Activated CD4-positive, alpha-beta T cell treated with anti-CD3 and anti-CD28 coated beads, Interleukin-2, Interleukin-6, amounts not matched to agents 100 ng/mL and 50 ng/mL, durations not matched to agents 16 hours and 8 hours (primary cell): ENCODE measurements at places on chromosomes 11 and 22.

DNA sequence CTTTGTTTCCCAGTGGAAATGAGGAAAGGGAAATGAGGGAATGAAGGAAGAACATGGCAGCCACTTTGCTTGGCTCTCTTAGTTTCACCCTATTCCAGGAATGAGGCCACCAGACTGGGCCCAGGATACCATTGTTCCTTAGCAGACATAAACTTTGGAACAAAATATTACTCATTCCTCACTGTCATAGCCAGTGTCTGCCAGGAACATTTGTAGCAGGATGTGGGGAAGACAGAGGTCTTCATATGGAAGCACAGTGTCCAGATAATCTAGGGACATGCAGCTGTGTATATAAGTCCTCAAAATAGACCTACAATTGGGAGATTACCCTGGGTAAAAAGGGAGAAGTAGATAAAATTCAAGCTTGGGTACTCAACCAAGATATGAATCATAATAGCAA, 15.2 kb upstream of the FUT4 start:
- DNase-seq = no peak

GRCh38 chr11:120400564-120401364, 64.6 kb downstream of the ARHGEF12 start:
- DNase-seq = no peak

- DNase-seq = no peak
These were observed 64.2 kb upstream of the BLID start for GRCh38 chr11:122179961-122180834.

GRCh38 chr22:50660306-50660705, 12.3 kb upstream of the SHANK3 start:
- no peak for DNase-seq

GRCh38 chr11:21364866-21365624, 695.7 kb downstream of the NELL1 start:
- DNase-seq = no peak
